ENCODE measurements at places on chromosomes 13 and 19.
A peak's percentile ranks its signal among the peaks of the same experiment; 100 is the strongest.

- H3K27me3 ChIP-seq: peaks cover 10% of the 10 kb centered on the region
- no peak within 1 kb of the TSS for H3K4me3 ChIP-seq
- H3K27ac ChIP-seq: no peak within 1 kb of the TSS
- no peaks in the 10 kb centered on the region for H3K36me3 ChIP-seq
- H3K4me1 ChIP-seq: no peaks in the 10 kb centered on the region
Measured at GRCh38 chr19:50203281-50204080, at the start of gene MYH14. Gene MYH14, plus strand, starts transcription at chr19:50203622. Its CDS starts 6,744 bp downstream, at chr19:50210366.

DNA sequence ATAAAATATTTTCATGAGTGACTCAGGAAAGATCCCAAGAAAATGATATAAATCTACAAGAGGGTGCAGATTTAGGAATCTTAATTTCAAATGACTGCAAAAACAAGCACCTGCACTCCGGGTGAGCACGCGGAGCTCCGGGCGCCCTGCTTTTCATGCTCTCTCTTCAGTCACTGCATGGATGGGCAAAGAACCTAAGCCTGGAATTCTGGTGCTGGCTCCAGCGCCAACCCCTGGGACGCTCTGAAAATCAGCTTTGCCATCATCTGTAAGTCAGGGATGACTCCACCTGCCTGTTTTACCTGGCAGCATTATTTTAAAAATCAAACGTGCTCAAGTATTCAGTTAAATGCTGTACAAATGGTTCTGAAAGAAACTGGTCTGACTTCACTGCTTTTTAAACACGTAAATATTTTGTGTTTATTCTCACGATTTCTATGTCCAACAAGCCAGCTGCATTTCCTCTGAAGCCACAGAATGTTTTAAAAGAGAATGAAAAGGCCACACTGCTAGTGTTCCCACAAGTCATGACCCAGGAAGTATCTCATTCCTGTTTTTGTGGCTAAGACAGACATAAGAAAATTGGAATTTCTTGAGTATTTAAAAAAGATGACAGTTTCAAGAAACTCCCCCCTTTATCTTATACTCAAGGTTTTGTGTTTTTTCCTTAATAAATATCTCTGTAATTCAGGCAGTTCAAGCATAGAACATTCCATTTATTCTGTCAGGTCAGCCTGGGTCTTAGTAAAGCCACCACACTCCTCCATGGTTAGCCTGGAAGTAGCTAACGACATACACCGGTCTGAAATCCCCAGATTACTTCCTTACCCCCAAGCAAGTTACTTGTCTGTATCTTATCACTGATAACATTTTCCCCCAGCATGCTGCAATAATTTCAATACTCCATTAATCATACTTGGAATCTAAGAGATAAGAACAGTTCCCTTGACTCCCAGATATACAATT lies 81.1 kb downstream of the COL4A1 start:
- no peak overlapping the region for H3K27ac ChIP-seq
- no peaks in the 10 kb centered on the region for H3K36me3 ChIP-seq
- H3K27me3 ChIP-seq: no peaks in the 10 kb centered on the region
- no peak for DNase-seq
- H3K4me3 ChIP-seq: no peak overlapping the region
- H3K4me1 ChIP-seq: no peaks in the 10 kb centered on the region

GRCh38 chr19:47377208-47377701 lies 28.1 kb downstream of the DHX34 start:
- peaks cover 21% of the 10 kb centered on the region for H3K36me3 ChIP-seq
- H3K27ac ChIP-seq: no peak overlapping the region
- H3K27me3 ChIP-seq: no peaks in the 10 kb centered on the region
- peaks cover 16% of the 10 kb centered on the region for H3K4me1 ChIP-seq

GRCh38 chr19:8401981-8402411 lies 11.1 kb upstream of the MARCHF2 start:
- DNase-seq: no peak
- H3K4me3 ChIP-seq: no peak overlapping the region
- H3K36me3 ChIP-seq: peaks cover 9% of the 10 kb centered on the region

GRCh38 chr13:75151081-75151643 lies 330.8 kb downstream of the TBC1D4 start:
- H3K4me1 ChIP-seq: no peaks in the 10 kb centered on the region
- no peak for DNase-seq
- no peak overlapping the region for H3K27ac ChIP-seq
- H3K4me3 ChIP-seq: no peak overlapping the region

DNA sequence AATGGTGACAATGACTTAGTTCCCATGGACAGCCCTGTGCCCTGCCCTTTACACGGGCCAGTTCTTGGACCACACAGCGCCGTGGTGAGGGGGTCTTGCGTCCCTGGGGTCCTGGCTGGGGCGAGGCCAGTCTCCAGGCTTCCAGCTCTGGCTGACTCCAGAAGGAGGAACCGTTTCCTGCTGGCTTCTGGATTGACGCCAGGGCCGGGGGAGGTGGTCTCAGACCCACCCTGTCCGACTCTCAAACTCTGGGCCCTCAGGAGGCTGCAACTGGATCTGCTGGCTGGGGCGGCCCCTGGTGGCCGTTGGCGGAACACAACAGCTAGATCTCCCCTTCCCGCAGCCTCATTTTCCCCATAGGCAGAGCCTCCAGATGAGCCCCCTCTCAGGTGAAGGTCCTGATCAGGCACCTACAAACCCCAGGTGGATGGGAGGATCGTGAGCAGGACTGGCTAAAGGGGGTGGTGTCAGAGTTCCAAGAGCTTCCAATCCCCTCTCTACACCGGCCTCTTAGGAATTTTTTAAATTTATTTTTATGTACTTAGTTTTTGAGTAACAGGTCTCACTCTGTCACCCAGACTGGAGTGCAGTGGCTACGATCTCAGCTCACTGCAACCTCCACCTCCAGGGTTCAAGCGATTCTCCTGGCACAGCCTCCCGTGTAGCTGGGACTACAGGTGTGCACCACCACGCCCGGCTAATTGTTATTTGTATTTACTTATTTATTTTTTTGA lies 8.0 kb downstream of the CCDC194 start:
- H3K36me3 ChIP-seq: no peaks in the 10 kb centered on the region
- H3K4me3 ChIP-seq: no peak overlapping the region
- H3K27me3 ChIP-seq: no peaks in the 10 kb centered on the region
- peak; percentile 37 for DNase-seq
- peaks cover 4% of the 10 kb centered on the region for H3K4me1 ChIP-seq

- no peaks in the 10 kb centered on the region for H3K36me3 ChIP-seq
- H3K4me3 ChIP-seq: no peak overlapping the region
- no peaks in the 10 kb centered on the region for H3K27me3 ChIP-seq
- no peak overlapping the region for H3K27ac ChIP-seq
- no peaks in the 10 kb centered on the region for H3K4me1 ChIP-seq
Measured at GRCh38 chr13:36158611-36159010, 27.4 kb upstream of the DCLK1 start.

GRCh38 chr13:112012016-112012704 lies 54.8 kb upstream of the SOX1 start:
- H3K36me3 ChIP-seq: no peaks in the 10 kb centered on the region
- no peak overlapping the region for H3K27ac ChIP-seq
- H3K4me3 ChIP-seq: no peak overlapping the region
- no peak for DNase-seq
- H3K27me3 ChIP-seq: no peaks in the 10 kb centered on the region

GRCh38 chr13:82833923-82834322 lies 1048.4 kb downstream of the SLITRK1 start:
- H3K27ac ChIP-seq: no peak overlapping the region
- H3K36me3 ChIP-seq: no peaks in the 10 kb centered on the region
- H3K27me3 ChIP-seq: no peaks in the 10 kb centered on the region

DNA sequence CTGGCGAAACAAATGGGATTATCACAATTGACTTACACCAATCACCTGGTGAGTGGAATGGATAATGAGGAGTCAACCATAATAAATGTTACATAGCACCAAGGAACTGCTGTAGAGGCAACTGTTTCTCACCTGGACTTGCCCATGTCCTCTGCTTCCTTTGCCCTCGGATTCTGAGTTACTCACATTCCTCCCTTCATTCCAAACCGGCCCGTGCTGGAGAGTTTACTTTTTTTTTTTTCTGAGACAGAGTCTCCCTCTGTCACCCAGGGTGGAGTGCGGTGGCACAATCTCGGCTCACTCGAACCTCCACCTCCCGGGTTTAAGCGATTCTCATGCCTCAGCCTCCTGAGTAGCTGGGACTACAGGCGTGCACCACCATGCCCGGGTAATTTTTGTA lies 41.5 kb upstream of the TSC22D1 start:
- no peaks in the 10 kb centered on the region for H3K27me3 ChIP-seq
- no peak overlapping the region for H3K27ac ChIP-seq
- no peak overlapping the region for H3K4me3 ChIP-seq
- DNase-seq: no peak

GRCh38 chr13:20398459-20398858 lies 127.2 kb downstream of the CRYL1 start:
- no peaks in the 10 kb centered on the region for H3K36me3 ChIP-seq
- DNase-seq: no peak
- no peak overlapping the region for H3K27ac ChIP-seq
- peaks cover 7% of the 10 kb centered on the region for H3K4me1 ChIP-seq
- H3K27me3 ChIP-seq: no peaks in the 10 kb centered on the region
- H3K4me3 ChIP-seq: no peak overlapping the region

- H3K27ac ChIP-seq: no peak overlapping the region
- H3K4me3 ChIP-seq: no peak overlapping the region
- no peak for DNase-seq
Measured at GRCh38 chr13:49347650-49348385, 96.0 kb downstream of the CAB39L start.

GRCh38 chr13:29511106-29511796 lies 84.2 kb downstream of the SLC7A1 start:
- no peak overlapping the region for H3K27ac ChIP-seq
- no peaks in the 10 kb centered on the region for H3K4me1 ChIP-seq
- DNase-seq: no peak
- H3K4me3 ChIP-seq: no peak overlapping the region

DNA sequence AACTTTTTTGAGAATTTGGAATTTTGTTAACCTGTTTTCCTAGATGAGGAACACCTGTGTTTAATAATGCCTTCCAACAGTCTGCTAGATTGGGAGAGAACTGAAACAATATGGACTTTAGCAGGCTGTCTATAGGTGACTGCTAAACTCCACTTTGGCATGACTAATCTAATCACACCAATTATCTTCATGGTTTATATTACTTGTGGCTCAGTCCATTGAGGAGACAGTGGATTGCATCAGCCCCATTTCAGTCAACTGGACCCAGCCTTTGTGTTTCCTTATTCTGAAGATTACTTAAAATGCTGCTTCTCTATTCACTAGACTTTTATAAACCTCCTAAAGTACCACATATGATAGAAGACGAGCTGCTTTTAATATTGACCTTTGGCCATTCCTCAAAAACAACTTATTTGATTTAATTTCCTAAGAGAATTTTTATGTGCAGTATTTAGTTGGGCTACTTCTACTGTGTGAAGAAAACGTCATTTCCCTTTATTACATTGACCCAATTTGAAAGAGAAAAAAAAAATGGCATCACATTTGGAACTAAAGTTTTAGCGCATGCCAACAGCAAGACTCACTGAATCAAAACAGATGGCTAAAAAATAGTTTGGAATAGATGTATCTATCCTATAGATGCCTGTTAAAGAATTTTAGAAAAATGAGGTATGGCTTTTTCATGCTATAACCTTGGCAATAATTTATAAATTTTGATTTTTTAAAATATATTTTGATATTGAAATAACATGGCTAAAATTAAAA lies 295.8 kb downstream of the NDFIP2 start:
- no peaks in the 10 kb centered on the region for H3K4me1 ChIP-seq
- no peak overlapping the region for H3K27ac ChIP-seq
- DNase-seq: no peak
- H3K36me3 ChIP-seq: no peaks in the 10 kb centered on the region
- no peak overlapping the region for H3K4me3 ChIP-seq
- H3K27me3 ChIP-seq: no peaks in the 10 kb centered on the region

DNA sequence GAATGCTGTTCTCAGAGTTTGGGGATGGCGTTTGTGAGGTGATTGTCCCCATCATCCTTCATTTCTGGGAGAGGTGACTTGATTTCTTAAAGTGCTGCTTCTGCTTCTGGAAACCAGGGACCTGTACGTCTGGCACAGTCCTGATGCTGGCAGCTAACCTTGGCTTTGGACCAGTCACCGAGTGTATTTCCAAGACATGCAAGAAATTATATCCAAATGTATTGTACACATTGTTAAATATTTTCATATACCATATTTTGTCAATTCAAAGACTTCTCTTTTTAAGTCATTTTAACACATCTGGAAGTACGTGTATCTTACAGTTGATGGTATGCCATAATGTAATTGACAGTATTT lies 97.4 kb downstream of the ARHGEF7 start:
- no peak overlapping the region for H3K4me3 ChIP-seq
- no peak overlapping the region for H3K27ac ChIP-seq
- no peak for DNase-seq
- H3K36me3 ChIP-seq: no peaks in the 10 kb centered on the region
- H3K27me3 ChIP-seq: no peaks in the 10 kb centered on the region
- peaks cover 6% of the 10 kb centered on the region for H3K4me1 ChIP-seq

- no peak for DNase-seq
- H3K4me3 ChIP-seq: no peak overlapping the region
- H3K27ac ChIP-seq: no peak overlapping the region
- H3K27me3 ChIP-seq: no peaks in the 10 kb centered on the region
- peaks cover under 1% of the 10 kb centered on the region for H3K4me1 ChIP-seq
Measured at GRCh38 chr19:45110851-45111266, 17.9 kb downstream of the PPP1R37 start.

DNA sequence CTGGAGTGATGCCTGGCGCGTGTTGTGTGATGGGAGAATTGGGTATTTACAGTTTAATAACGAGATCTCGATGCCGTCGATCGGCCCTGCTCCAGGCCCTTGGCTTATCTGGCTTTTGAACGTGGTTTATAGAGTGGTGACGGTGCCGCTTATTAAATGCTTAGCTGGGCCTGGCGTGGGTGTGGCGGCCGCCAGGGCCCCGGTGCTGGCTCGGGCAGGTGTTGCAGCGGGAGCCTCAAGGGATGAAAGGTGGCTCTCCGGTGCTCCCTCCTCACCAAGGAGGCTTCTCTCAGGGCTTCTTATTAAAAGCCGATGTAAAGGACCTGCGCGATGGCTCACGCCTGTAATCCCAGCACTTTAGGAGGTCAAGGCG lies 173.8 kb downstream of the KDM4B start:
- H3K36me3 ChIP-seq: no peaks in the 10 kb centered on the region
- H3K27ac ChIP-seq: no peak overlapping the region
- DNase-seq: no peak
- H3K27me3 ChIP-seq: no peaks in the 10 kb centered on the region

Data from CD8-positive, alpha-beta memory T cell (primary cell).